HS-27A (cell line): ENCODE measurements at places on chromosomes 5 and 9.

GRCh38 chr5:157384971-157385709, 74.9 kb upstream of the NIPAL4 start:
- DNase-seq: peak; percentile 88

- DNase-seq: peak; percentile 77
Observed at GRCh38 chr5:36657563-36657995, 51.2 kb downstream of the SLC1A3 start.

DNA sequence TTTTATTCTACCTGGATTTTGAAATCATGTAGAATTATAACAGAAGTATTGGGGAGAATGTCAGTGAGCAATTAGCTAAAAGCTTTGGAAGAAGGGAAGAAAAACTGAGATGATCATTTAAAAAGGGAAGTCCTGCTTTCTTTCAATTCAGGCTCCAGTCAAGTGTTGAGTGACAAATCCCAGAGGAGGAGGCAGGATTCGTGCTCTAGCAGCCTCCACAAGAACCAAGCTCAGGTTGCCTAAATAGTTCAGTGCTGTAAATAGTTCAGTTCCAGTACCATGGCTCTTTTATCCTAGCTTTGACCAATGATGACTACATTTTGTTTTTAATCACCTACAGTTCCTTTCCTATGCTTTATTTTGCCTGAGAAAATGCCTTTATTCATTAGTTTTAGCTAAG, 204.9 kb upstream of the NREP start:
- no peak for DNase-seq

DNA sequence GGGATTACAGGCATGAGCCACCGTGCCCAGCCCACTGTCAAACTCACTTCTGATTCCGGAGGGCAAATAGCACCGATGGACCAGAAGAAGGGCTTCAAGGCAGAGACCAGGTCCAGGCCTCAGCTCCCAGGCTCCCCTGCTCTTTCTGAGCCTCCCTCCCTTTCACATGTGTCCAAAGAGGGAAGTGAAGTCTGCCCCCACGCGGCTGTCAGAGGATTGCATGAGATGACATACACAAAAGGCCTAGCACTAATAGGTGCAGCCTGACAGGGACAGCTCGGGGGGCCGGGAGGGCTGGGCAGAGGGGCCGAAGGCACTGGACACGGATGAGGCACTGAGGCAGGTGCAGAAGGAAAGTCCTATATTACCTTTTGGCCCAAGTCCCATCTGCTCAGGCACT, 16.1 kb downstream of the FBP1 start:
- DNase-seq: no peak

GRCh38 chr5:141784529-141784928, 93.7 kb downstream of the PCDH1 start:
- DNase-seq: no peak

GRCh38 chr9:20376731-20377375, 245.4 kb downstream of the MLLT3 start:
- DNase-seq: no peak

DNA sequence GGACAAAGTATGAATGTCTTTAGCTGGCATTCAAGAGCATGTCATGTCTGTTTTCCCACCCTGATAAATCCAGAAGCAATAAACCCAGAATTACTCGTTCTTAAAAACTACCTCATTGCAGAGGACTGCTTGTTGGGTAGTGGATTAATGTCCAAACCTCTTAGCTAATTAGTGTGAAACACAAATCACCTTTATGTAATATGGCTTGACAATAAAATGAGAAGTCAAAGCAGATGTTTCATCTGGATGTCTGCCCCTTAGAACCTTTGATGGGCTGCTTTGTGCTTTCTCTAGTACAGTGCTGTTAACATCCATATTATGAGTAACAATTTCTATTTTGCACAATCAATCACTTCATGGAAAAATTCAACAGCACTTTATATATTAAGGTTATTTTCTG, 149.1 kb upstream of the TUT7 start:
- no peak for DNase-seq

DNA sequence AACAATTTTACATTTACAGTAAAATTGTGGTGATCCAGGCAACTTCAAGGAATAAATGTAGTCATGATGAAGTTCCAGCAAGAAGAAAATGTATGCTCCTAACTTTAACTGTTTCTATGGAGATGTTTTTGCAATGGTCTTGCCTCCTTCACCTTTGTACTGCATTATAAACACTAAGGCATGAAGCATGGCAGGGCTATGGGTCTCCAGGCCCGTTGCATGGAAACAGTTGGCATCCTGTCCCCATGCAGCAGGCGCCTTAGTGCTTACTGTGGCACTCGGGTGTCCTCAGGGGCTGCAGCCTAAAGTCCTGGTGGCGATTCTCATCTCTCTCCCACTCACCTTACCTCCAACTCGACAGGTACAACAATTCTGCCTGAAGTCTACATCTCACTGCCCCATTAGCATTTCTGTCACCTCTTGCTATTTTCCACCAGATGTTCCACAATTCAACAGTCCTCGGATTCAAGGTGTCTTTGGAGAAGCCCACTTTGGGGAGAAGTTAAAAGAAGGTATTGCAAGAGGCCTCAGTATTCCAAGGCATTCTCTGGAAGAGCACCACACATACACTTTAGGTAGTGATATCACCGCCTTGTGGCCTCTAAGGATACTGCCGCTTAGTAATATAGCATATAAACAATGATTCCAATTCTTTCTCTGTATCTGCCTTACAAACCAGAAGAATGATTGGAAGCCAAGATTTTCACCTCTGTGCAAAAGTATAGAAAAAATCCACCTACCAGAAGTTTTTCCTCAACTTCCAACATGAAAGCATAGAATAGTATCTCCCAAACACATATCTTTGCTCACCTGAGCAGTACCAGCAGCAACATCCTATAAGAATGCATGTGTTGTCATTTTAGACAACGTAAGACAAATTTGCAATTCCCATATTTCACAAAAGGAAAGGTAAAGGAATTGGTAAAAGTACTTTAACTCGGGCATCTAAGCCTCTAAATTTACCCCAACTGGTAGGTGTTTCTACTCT, 5.1 kb downstream of the LIFR start:
- DNase-seq: no peak

DNA sequence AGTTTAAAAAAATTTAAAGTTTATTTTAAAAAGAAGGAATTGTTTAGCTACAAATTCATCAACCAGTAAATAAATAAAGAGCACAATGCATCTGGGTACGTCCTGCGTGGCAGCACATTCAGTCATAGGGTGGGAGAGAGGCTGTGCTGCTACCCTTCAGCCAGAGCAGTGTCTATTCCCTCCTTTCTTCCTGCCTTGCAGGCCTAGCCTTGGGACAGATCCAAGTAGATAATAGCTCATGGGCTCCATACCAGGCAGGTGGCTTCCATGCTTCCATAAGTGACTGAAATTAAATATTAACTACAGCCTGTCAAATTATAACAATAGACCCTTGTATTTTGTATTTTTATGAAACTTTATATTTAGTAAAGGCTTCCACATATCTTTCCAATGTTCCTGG, 408.3 kb upstream of the RGMB start:
- DNase-seq: no peak

- DNase-seq: no peak
Observed at GRCh38 chr5:91121347-91121993, 261.6 kb downstream of the ARRDC3 start.

GRCh38 chr5:16486711-16487111, 21.1 kb upstream of the ZNF622 start:
- no peak for DNase-seq

DNA sequence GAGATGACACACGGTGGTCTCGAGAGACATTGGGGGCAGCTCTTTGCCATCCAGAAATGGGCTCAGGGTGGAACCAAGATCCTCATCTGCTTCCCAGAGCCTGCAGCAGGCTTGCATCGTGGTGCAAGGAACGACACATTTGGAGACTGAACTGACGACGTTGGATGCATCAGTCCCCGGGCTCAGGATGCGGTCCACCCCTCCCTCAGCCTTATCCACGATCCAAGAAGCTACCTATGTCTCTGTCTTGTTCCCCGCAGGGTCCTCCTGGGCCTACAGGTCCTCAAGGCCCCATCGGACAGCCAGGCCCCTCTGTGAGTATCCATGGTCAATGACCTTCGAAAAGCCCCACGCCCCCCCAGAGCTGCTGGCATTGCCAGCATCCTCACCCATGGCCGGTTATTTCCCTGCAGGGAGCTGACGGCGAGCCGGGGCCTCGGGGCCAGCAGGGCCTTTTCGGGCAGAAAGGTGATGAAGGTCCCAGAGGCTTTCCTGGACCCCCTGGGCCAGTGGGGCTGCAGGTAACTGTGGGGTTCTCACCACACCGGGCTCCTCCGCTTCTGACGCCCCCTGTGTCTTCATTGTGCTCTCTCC, 69.4 kb upstream of the FCN2 start:
- no peak for DNase-seq
